Stimulated activated CD8-positive, alpha-beta memory T cell treated with anti-CD3 and anti-CD28 coated beads, Interleukin-12 subunit alpha, Interleukin-12 subunit beta, amount 100 ng/mL, for 4 hours (primary cell): ENCODE measurements at places on chromosomes 6 and 20.

GRCh38 chr6:36326356-36326995 is 10.2 kb downstream of the BNIP5 start:
- no peak for DNase-seq

GRCh38 chr20:43376831-43377230 is 80.9 kb upstream of the SRSF6 start:
- no peak for DNase-seq

GRCh38 chr20:50264534-50265145 is 74.0 kb downstream of the CEBPB start:
- no peak for DNase-seq

DNA sequence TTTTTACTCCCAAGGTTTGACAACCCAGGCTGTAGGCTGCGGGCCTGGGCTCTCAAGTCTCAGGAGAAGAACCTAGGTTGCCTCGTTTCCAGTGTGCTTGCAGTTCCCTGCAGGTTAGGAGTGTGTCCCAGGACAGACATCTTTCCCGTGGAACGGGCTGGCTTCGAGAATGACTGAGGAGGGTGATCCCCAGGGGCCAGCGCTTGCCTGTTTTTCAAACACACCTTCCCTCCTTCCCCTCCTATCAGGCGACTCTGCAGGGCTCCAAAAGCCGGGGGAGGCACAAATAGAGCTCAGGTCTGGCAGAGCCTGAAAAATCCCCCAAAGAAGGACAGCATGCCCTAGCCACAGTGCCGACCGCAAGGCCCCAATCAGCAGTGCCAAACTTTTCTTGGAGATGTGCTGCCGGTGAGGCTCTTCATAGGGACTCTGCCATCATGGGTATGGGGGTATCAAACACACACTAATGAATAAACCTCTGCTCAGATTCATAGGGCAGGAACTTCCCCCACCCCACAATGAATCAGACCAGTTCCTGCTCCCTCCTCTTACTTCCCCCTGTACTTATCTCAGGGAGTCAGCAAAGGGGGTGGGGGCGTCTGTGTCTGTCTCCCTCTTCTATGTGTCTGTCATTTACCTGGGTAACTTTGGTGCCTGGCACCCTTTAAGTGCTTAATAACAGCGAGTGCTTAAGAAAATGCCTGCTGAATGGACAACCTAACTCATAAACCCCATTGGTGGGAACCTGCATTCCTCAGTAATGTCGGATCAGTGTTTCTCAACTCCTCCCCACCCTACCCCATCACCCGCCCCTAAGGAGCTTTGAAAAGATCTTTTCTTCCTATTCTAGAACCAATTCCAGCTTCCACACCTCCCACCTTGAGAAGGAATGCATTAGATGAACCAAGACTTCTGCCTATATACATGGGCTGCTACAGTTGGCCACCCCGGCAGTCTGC is 1.6 kb downstream of the KCNG1 start:
- DNase-seq, result no peak

DNA sequence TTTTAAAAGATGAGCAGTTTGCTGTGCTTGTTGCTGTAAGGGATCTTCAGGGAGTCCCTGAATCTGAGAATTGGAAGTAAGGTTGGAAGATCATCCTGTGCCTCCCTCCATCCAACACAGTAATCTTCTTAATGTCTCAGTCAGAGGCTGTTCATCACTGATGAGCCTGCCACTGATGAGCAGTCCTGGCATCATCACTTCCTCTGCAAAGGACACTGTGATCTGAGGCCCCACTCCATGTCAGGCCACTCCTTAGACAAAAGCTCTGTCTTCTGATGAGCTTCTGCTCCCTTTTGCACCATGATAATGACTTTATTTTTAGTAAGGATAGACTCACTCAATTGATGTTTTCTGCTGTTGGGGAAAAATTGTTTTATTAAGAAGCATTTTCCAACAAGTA is 121.0 kb downstream of the UST start:
- DNase-seq, result no peak

- no peak for DNase-seq
Measured at GRCh38 chr6:25414168-25414567, 135.0 kb downstream of the CARMIL1 start.

GRCh38 chr6:15544321-15544900 is 118.4 kb downstream of the DTNBP1 start:
- no peak for DNase-seq

DNA sequence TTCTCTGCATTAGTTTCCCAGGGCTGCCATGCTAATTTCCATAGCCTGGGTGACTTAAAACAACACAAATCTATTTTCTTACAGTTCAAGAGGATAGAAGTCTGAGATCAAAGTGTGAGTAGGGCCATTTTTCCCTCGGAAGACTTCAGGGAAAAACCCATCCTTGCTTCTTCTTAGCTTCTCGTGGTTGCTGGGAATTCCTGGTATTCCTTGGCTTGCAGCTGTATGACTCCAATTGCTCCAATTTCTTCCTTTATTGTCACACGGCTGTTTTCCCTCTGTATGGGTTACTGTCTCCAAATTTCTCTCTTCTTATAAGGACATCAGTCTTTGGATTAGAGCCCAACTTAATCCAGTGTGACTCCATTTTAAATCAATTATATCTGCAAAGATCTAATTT is 128.4 kb upstream of the JAG1 start:
- DNase-seq, result no peak
